Heart right ventricle (tissue), 16 donors: ENCODE measurements at places on chromosomes 1 and 21. TPM values are rescaled to one million over a fixed set of nuclear protein-coding genes. Genes with fewer than 3 reads are reported as not detected.

GRCh38 chr21:41839387-41840000, 39.6 kb downstream of the PRDM15 start:
- no peaks in the 10 kb centered on the region for H3K27me3 ChIP-seq
- DNase-seq = no peak
- H3K4me3 ChIP-seq = no peak overlapping the region
- H3K27ac ChIP-seq = no peak overlapping the region
- no peaks in the 10 kb centered on the region for H3K4me1 ChIP-seq

- DNase-seq = no peak
- peaks cover 11% of the 10 kb centered on the region for H3K4me1 ChIP-seq
- no peaks in the 10 kb centered on the region for H3K27me3 ChIP-seq
- H3K36me3 ChIP-seq = no peaks in the 10 kb centered on the region
- H3K27ac ChIP-seq = no peak overlapping the region
- no peak overlapping the region for H3K4me3 ChIP-seq
These were observed 30.0 kb downstream of the VWA5B1 start for GRCh38 chr1:20320704-20321103.

- DNase-seq = no peak
- no peaks in the 10 kb centered on the region for H3K4me1 ChIP-seq
- H3K4me3 ChIP-seq = no peak overlapping the region
- H3K27me3 ChIP-seq = no peaks in the 10 kb centered on the region
- H3K36me3 ChIP-seq = no peaks in the 10 kb centered on the region
- H3K27ac ChIP-seq = no peak overlapping the region
These were observed 54.4 kb downstream of the SNRPE start for GRCh38 chr1:203915811-203916210.

The TNFRSF18 gene
- total RNA-seq = not detected

- H3K4me1 ChIP-seq = no peaks in the 10 kb centered on the region
- H3K4me3 ChIP-seq = no peak overlapping the region
- no peaks in the 10 kb centered on the region for H3K27me3 ChIP-seq
- H3K27ac ChIP-seq = no peak overlapping the region
- no peaks in the 10 kb centered on the region for H3K36me3 ChIP-seq
- DNase-seq = no peak
These were observed 17.4 kb downstream of the TIAM1 start for GRCh38 chr21:31326522-31327242.

The KPRP gene
- not detected for total RNA-seq

DNA sequence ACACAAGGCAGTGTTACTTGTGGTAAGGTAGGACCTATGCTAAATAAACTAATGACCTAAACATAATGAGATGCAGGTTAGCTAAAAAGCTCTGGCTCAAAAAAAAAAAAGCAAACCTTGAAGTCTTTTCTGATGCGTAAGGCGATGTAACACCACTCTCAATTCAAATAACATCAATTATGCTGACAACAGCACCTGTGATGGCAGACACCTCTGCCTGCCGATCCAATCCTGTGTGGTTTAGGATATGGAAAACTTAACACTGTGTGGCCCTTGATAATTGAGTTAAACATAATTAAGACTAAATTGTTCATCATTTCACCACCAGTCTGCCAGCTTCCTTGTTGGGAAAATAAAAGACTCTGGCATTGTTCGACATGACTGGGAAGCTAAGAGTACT, 9.1 kb downstream of the RPAP2 start:
- H3K4me1 ChIP-seq = no peaks in the 10 kb centered on the region
- H3K4me3 ChIP-seq = no peak overlapping the region
- H3K36me3 ChIP-seq = peaks cover 14% of the 10 kb centered on the region
- DNase-seq = no peak
- no peaks in the 10 kb centered on the region for H3K27me3 ChIP-seq

- no peak overlapping the region for H3K4me3 ChIP-seq
- no peaks in the 10 kb centered on the region for H3K27me3 ChIP-seq
- no peaks in the 10 kb centered on the region for H3K36me3 ChIP-seq
- no peaks in the 10 kb centered on the region for H3K4me1 ChIP-seq
- H3K27ac ChIP-seq = no peak overlapping the region
These were observed 36.3 kb upstream of the C1orf21 start for GRCh38 chr1:184350573-184350972.

GRCh38 chr1:33002006-33002405, 34.7 kb downstream of the AK2 start:
- no peak for DNase-seq
- H3K4me3 ChIP-seq = no peak overlapping the region
- H3K36me3 ChIP-seq = no peaks in the 10 kb centered on the region
- H3K27ac ChIP-seq = no peak overlapping the region
- H3K4me1 ChIP-seq = peaks cover 11% of the 10 kb centered on the region
- no peaks in the 10 kb centered on the region for H3K27me3 ChIP-seq

DNA sequence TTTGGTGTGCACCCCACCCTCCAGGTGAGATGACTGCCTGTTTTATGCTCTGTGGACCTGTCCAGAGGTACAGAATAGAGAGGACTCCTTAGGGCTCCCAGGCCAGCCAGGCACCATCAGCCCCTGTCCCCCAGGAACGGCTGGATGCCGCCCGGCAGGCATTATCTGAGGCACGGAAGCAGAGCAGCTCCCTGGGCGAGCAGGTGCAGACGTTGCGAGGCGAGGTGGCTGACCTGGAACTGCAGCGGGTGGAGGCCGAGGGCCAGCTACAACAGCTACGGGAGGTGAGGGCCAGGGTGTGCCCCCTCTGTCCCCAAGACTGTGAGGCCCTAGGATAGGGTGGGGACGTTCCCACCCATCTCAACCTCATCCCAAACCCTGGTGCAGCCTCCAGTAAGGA, 10.8 kb downstream of the MFAP2 start:
- no peaks in the 10 kb centered on the region for H3K27me3 ChIP-seq
- peaks cover 13% of the 10 kb centered on the region for H3K4me1 ChIP-seq
- H3K4me3 ChIP-seq = no peak overlapping the region
- DNase-seq = no peak
- H3K36me3 ChIP-seq = no peaks in the 10 kb centered on the region
- no peak overlapping the region for H3K27ac ChIP-seq

DNA sequence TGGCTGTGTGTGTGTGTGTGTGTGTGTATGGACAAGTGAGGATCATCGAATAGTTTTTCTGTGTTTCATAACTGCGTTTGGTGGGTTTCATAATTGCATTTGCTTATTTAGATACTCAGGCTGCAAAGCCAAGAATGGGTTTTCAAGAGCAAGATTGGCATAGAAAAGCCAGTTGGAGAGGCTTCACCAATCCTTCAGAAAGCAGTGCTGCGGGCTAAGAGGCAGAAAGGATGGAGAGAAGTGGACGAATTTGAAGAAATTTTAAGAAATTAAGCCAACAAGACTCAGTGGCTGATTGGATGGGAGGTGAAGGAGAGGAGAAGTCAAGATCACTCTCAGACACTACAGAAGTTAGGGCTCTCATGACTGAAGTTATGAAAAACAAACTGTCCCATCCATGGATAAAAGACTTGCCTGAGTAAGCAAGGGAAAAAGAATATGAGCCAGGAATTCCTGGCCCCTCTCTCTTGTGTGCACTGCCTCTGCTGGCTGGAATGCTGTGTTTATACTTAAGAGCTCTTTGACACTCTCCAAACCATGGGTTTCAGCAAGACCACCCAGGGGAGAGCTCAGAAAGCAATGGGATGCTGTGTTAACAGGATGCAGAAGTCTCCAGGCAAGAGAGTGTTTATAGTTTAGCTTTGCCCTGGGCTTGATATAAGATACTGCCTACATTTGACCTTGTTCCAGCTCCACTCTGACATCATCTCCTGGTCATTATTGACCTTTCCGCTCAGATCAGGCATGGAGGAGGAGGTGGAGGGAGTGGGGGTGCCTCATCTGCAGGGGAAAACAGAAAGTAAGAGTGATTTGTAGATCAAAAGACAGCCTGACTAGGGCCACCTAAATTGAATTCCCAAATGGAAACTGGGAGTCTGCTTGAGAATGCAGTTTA, 232.0 kb upstream of the PLXNA2 start:
- no peak overlapping the region for H3K4me3 ChIP-seq
- DNase-seq = peak; percentile 47
- H3K27ac ChIP-seq = peak overlapping the region; percentile 49
- H3K36me3 ChIP-seq = no peaks in the 10 kb centered on the region
- H3K4me1 ChIP-seq = peaks cover 23% of the 10 kb centered on the region
- no peaks in the 10 kb centered on the region for H3K27me3 ChIP-seq

The SYNC gene
- 9.9 TPM for total RNA-seq

The IRF6 gene
- total RNA-seq = 69.4 TPM

The TMEM52 gene
- total RNA-seq = 2.1 TPM

The CYP4A11 gene
- not detected for total RNA-seq

The THEM5 gene
- total RNA-seq = not detected

DNA sequence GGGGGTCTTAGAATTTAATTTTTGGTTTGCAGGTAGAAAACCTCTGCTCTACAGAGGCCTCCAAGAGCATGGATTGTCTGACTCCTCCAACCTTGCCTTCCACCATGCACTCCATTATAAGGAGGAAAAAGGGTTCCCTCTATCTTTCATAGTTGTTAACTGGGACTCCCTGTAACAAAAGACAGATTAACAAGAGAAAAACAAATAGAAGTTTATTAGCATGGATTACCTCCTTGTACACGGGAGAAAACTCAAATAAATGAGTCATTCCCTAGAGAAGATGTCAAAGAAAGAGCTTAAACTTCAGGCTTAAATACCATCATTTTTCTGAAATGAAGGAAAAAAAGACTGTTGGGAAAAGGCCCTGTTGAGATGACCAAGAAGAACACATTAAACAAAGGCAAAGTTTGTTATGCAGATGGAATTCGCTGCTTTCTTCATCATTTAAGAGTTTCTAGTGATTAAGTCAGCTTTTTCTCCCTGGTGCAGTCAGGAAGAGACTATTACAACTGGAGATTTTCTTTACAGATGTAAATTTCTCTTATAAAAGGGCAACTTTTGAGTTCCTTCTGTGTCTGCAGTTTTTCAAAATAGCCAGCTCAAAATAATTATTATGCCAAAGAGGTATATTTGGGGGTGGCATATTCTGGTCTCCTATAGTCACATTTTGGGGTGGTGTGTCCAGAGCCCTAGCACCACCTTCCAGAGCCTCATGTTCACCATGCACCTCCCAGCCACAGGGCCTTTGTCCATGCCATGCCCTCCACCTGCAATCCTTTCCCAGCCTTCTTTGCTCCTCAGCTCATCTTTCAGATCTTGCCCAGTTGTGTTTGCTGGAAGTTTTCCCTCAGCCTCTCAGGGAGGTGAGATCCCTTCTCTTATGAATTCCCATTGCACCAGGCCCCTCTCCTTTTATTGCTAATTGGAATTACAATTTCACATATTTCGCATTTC, 63.1 kb upstream of the KLHDC7A start:
- H3K4me1 ChIP-seq = no peaks in the 10 kb centered on the region
- no peaks in the 10 kb centered on the region for H3K36me3 ChIP-seq
- H3K27ac ChIP-seq = no peak overlapping the region
- DNase-seq = no peak
- H3K27me3 ChIP-seq = peaks cover 35% of the 10 kb centered on the region

The PGLYRP3 gene
- total RNA-seq = not detected

The TGFB2 gene
- 21.2 TPM for total RNA-seq

GRCh38 chr1:195236991-195237889, 1371.0 kb downstream of the KCNT2 start:
- H3K27me3 ChIP-seq = no peaks in the 10 kb centered on the region
- H3K36me3 ChIP-seq = no peaks in the 10 kb centered on the region
- no peaks in the 10 kb centered on the region for H3K4me1 ChIP-seq
- H3K27ac ChIP-seq = no peak overlapping the region

- no peak overlapping the region for H3K27ac ChIP-seq
- no peaks in the 10 kb centered on the region for H3K27me3 ChIP-seq
- H3K36me3 ChIP-seq = no peaks in the 10 kb centered on the region
- no peak for DNase-seq
- H3K4me1 ChIP-seq = no peaks in the 10 kb centered on the region
These were observed 408.7 kb downstream of the NCAM2 start for GRCh38 chr21:21406921-21407320.

GRCh38 chr1:241715956-241716355, 63.9 kb downstream of the WDR64 start:
- no peaks in the 10 kb centered on the region for H3K4me1 ChIP-seq
- H3K36me3 ChIP-seq = no peaks in the 10 kb centered on the region
- no peak for DNase-seq
- H3K27me3 ChIP-seq = no peaks in the 10 kb centered on the region
- H3K4me3 ChIP-seq = no peak overlapping the region

The FCN3 gene
- total RNA-seq = 5.0 TPM

The MATN1 gene
- total RNA-seq = not detected

The COPA gene
- 122 TPM for total RNA-seq

DNA sequence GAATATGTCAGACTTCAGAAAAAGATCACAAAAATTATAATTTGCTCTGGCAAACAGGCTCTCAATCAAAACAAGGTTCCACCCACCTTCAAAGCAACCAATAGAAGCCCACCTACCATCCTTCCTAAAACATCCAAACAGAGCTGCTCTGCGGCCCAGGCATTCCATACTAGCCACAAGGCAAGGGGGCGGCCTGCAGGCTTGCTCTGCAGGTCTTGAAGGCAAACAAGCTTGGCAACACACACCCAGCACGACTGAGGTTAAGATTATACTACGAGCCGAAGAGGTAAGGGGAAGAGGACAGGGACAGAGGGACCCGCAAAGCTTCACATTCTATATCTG, 207.3 kb downstream of the SLC45A1 start:
- DNase-seq = no peak
- no peaks in the 10 kb centered on the region for H3K36me3 ChIP-seq
- peak overlapping the region; percentile 61 for H3K27ac ChIP-seq
- peaks cover 28% of the 10 kb centered on the region for H3K4me1 ChIP-seq
- H3K27me3 ChIP-seq = no peaks in the 10 kb centered on the region

The SERINC2 gene
- 1.9 TPM for total RNA-seq

The CAPN8 gene
- total RNA-seq = not detected

The LDLRAD1 gene
- total RNA-seq = not detected

DNA sequence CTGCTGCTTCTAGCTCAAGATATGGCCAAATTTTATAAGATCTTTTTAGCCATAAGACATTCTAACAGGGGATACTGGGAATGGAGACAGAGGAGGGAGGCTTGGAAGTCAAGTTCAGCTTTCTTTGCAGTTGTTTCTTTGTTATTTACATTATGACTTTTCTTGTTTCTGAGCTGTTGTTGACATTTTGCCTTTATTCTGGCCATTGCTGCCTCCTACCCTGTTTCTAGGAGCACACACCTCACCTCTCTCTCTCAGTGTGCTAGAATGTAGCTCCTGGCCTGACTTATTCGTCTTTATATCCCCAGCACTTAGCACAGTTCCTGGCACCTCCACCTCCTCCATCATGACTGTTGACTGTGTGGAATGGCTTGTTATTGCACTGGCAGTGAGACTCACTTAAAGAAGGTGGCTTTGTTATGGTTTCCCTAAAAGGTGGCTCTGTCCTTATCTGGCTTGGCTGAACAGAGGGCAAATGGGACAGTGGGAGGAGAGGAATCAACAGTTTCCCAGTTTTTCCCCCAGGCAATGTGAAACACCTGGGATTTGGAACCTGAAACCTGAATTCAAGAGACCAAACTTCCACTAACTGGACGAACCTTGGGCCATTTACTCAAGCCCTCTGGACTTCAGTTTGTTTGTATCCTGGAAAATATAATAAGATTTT, 76.1 kb upstream of the PPP2R5A start:
- H3K4me3 ChIP-seq = no peak overlapping the region
- DNase-seq = no peak
- no peaks in the 10 kb centered on the region for H3K27me3 ChIP-seq
- peaks cover 24% of the 10 kb centered on the region for H3K4me1 ChIP-seq
- H3K36me3 ChIP-seq = no peaks in the 10 kb centered on the region
